Activated B cell treated with CpG ODN at 0.5 μM for 24 hours (primary cell): ENCODE measurements at places on chromosomes 11 and 22.

DNA sequence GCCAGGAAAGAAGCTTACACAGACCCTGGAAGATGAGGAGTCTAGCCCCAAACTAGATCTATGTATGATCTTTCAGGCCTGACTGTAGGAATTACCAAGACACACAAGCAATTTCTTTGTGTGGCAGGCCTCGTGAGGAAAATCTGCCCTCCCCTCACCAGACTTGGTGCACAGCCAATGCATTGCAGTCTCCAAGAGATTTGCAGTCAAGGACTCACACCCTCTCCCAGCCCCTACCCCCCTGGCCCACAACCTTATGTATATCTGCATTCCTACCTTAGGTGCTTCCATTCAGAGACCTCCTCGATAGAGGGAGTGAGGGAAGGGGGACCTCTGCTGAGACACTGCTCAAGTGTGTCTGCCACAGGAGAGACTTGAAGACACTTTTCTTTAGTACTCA, 9.8 kb downstream of the OR8B12 start:
- no peak for DNase-seq

DNA sequence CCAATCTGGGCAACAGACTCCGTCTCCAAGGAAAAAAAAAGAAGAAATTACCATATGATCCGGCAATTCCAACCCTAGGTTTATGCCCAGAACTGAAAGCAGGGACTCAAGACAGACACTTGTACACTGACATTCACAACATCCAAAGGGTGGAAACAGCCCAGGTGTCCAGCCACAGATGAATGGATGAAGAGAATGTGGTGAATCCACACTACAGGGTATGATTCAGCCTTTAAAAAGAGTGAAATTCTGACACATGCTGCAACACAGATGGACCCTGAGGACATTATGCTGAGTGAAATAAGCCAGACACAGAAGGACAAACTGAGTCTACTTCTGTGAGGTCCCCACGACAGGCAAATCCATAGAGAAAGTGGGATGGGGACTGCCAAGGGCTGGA, 43.9 kb downstream of the SGSM3 start:
- DNase-seq, result no peak

GRCh38 chr11:10032935-10033334, 261.1 kb downstream of the SBF2 start:
- no peak for DNase-seq

- no peak for DNase-seq
Measured at GRCh38 chr11:20042045-20042639, 118.1 kb downstream of the DBX1 start.

- no peak for DNase-seq
Measured at GRCh38 chr11:94586546-94586945, 19.4 kb downstream of the PIWIL4 start.

GRCh38 chr11:116466801-116467200, 306.0 kb downstream of the BUD13 start:
- DNase-seq, result no peak

DNA sequence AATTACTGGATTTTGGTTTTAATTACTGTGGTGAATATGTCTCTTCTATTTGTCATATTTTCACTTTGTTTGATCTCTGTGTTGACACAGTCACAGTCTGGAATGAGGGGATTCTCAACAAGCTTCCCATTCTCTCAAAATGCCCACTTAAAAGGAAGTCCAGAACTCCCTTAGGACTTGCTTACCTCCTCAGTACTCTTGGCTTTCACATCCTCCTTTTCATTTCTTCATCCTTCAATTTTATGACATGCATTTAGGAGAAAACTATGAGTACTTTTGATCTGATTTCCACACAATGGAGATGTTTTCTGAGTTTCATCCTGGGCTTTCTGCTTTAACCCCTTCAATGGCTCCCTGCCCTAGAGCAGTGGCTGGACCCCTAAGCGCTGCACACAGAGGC, 49.3 kb upstream of the FLI1 start:
- DNase-seq, result no peak

- no peak for DNase-seq
Measured at GRCh38 chr11:1234054-1234720, 11.3 kb downstream of the MUC5B start.

- DNase-seq, result no peak
Measured at GRCh38 chr22:17803609-17804270, 29.5 kb upstream of the BID start.

GRCh38 chr22:43313890-43314474, 29.2 kb downstream of the SCUBE1 start:
- DNase-seq, result no peak

- peak; percentile 83 for DNase-seq
Measured at GRCh38 chr22:19432133-19432851, at the start of gene MRPL40. MRPL40 (plus strand) TSS chr22:19432545; CDS start chr22:19432555, 10 bp downstream.

DNA sequence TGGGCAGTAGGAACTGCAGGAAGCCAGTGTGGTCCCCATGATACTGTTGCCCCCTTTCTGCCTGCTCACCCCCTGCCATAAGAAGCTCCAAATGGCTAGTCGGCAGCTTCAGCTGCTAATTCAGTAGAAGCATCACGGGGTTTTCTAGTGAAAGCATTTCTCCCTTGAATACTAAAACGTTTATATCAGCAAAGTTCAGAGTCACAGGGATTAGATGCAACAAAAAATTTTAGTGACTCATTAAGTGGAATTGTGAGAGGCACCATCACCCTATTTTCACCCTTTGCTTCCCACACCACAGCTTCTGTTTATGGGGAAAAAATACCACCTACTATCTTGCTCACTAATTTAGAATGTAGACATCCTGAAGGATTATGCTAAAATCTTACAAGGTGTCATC, 25.2 kb downstream of the RAB39A start:
- DNase-seq, result no peak

DNA sequence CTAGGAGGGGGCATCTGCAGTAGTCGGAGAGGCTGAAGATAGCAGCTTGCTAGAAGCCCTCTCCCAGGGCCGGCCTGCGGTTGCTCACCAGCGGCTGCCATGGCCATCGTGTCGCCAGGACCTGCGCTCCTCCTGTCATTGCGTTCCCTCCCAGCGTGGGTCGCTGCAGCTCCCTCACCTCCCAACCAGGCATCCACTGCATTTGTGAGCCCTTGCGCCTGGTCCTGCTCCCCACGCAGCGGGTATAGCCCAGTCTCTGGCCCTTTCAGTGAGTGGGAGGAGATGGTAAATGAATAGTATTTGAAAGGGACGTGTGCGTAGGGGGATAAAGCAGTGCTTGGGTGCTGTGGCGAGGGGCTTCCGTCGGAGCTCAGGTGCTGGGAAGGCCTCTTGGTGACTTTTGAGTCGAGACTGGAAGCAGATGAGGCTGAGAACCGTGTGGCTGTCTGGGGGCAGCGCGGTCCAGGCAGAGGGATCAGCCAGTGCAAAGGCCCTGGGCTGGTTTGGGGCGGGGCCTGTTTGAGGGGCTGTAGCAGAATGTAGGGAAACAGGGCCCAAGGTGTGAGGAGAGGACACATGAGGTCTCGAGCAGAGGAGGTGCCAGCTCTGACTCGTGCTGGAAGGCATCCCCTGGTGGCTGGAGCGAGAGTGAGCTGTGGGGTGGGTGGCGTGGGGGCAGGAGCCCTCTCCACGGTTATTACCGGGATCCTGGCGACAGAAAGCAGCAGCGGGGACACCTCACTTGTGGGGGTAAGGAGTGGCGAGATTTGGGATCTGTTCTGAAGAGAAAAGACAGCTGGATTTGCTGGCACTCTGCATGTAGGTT, 39.3 kb downstream of the LRP5 start:
- DNase-seq, result no peak

- no peak for DNase-seq
Measured at GRCh38 chr11:3962406-3962840, 107.0 kb downstream of the STIM1 start.

- no peak for DNase-seq
Measured at GRCh38 chr11:45144126-45145082, 2.0 kb upstream of the PRDM11 start.

DNA sequence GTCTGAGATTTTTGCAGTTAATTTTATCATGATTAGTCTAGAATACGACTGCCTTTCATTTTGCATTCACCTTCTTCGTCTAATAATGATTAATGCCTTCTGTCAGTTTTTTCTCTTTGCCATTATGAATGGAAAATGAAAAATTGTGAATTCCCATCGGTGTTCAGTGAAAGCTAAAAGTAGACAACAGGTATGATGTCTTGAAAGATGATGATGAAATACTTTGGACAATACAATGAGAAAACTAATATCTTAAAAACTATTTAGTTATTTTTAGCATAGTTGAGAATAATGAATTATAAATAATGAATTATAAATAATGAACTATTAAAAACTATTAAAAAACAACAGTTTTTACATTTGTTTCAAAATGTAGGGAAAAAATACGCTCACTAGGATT, 5.0 kb downstream of the C11orf58 start:
- no peak for DNase-seq

DNA sequence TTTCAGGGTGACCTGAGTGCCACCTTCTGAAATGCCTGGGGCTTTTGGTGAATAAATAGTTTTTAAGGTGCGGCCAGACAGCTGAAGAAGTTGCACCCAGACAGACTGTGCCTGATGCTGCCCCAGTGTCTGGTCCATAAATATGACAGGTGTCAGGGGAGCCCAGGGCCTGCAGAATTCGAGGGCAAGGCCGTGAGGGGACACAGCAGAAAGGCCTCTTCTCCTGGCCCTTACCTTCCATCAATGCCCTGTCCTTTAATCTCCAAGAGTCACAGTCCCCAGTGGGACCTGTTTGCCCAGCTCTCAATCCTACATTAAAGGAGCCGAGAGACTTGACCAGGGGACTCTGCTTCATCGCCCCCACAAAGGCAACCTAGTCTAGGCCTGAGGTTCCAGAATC, 45.7 kb downstream of the NAT10 start:
- no peak for DNase-seq

DNA sequence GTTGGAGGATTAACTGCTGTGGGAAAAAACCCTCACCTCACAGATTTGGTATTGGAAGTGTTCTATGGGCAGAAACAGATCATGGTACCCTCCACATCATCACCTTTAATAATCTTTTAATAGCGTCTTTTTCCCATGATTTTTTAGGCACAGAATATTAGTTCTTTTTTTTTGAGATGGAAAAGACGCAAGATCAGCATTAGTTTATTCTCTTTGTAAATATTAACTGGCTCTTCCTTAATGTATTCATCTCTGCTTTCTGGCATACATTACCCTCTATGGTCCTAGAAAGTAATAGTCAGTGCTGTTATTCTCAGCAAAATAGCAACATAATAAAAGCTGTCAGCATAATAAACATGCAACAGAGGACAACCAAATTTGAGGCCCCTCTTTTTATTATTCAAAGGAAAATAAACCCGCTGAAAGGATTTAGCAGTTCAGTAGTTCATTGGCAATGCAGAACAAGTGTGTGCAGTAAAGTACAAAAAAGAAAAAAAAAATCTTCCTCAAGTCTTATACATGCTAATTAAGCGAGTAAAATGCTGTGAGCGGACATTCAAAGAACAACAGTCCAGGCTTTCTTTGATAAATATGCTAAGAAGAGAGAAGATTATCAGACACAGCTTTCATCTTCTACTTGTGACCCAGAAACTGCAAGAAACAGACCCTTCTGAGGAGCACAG, 37.5 kb upstream of the DDI1 start:
- DNase-seq, result no peak

GRCh38 chr11:124115782-124116616, 749 bp downstream of the VWA5A start:
- DNase-seq, result no peak

- no peak for DNase-seq
Measured at GRCh38 chr22:45771711-45772110, 100.1 kb downstream of the ATXN10 start.

GRCh38 chr11:129320494-129320893, 55.2 kb upstream of the BARX2 start:
- DNase-seq, result no peak

DNA sequence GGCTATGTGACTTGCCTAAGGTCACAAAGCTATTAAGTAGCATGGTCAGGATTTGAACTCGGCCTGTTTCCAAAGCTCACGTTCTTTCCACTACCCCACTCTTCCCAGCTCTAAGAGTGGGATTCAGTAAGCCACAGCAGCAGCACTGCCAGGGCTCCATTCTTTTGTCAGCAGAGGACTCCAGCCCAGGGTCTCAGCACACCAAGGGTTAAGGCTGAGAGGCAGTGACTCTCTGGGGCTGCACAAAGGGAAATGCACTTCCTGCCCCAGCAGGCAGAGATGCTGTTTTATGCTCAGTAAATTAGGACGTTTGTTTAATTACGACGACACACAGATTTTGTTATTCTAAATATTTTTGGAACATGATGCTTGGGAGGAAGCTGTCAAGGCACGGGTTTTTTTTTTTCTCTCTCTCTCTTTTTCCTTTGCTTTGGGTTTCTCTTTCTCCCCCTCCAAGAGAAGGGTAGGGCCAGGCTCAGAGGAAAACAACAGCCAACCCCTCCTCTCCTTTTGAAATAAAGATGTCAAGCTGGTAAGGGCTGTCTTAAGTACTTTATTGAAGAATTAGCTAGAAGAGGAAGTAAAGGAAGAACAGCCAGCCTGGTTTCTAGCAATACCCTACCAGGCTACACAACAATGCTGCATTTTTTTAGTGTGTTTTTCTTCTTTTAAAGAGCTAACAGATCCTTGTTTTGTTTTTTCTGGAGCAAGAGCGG, 2.8 kb downstream of the MYH9 start:
- DNase-seq, result no peak

GRCh38 chr22:30046716-30047363, 33.4 kb upstream of the HORMAD2 start:
- DNase-seq, result no peak

- DNase-seq, result no peak
Measured at GRCh38 chr22:49208768-49209252, 618.9 kb downstream of the BRD1 start.

DNA sequence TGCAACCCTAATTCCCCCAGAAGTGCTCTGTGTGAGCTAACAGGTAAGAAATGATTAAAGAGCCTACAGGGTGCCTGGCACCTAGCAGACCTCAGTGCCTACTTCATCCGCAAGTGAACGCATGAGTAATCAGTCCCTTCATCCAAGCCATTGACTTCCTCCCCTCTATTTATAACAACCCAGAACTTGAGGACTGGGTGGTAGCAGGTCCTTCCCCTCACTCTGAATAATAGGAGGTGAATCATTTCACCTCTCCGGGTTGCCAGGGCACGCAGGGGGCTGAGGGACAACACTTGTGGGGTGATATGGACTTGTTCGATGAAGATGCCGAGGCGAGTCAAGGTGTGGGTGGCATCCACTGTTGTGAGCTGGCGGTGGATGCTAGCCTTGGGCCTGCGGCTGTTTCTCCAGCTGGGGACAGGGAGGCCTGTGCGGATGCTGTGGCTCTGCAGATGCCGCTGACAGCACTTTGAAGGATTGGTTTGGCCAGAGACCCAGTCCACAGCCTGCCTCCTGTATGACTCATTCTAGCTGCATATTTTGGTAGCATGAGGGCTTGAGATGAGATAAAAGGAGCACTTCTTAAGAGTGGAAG, 11.7 kb upstream of the SORL1-AS1 start:
- no peak for DNase-seq
